Mucosa of descending colon (tissue), 3 donors: ENCODE measurements at places on chromosomes 16 and 17. TPM values are rescaled to one million over a fixed set of nuclear protein-coding genes. Genes with fewer than 3 reads are reported as not detected.

Gene RNU2-1
- 8,379 TPM for total RNA-seq

GRCh38 chr17:19357351-19357750, 5.2 kb downstream of the B9D1 start:
- peak; percentile 33 for DNase-seq

Gene SENP3
- total RNA-seq = 60.2 TPM

Gene FLYWCH1
- total RNA-seq = 46.0 TPM

DNA sequence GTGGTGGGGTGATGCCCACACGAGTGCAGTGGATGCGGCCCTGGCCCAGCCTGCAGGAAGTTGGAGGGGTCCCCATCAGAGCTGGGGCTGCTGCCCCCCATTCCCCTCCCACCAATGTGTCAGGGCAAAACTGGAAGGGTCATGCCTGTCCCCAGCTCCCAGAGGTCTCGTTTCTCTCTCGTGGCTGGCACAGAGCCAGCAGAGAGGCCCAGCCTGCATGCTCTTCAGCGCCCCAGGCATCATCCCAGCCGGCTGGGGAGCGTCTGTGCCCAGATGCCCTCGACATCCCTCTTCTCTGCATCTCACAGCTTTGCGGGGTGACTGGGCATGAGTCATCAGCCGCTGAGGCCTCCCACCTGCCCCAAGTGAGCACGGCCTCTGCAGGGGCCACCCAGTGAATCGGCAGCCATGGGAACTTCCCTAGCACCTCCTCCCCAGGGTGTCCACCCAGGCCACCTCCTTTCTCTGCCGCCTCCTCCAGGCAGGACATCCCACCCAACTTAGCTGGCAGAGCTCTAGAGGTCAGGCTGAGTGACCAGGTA, 9.8 kb upstream of the CSNK1D start:
- DNase-seq = peak; percentile 46
